ENCODE measurements at places on chromosomes 4 and X.

- no peak for DNase-seq
Measured at GRCh38 chrX:64229154-64229553, 1.3 kb downstream of the ASB12 start.

GRCh38 chr4:155758481-155759371 lies at the start of gene GUCY1B1:
Gene GUCY1B1 (plus strand): TSS chr4:155759021. CDS start chr4:155759141, 120 bp downstream.
- DNase-seq = peak; percentile 23

DNA sequence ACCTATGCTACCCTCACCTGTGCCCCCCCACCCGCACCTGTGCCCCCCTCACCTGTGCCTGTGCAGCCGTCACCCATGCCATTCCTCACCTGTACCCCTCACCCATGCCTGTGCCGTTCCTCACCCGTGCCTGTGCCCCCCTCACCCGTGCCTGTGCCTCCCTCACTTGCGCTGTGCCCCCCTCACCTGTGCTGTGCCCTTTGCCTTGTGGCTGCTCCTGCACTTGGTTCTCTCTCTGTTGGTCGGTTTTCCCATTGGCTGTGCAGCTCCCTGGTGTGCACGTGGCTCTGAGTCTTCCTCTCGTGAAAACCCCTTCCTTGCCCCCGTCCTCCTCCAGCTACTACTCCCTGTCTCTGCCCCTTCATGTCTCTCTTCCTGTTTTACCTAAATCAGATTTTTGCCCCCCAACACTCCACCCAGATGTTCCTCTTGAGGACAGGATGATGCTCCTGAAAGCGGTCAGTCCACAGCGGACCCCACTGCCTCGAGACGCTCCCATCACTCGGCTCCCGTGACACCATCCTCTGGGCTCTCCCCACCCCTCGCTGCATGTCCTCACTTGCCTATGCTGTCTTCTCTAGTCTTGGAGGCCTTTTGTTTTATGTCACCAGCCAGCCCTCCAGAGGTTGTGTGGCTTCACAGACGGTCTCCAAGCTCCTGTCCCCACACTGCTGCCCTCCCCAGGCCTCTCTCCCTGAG lies 6.8 kb downstream of the MAEA start:
- no peak for DNase-seq

- no peak for DNase-seq
Measured at GRCh38 chr4:6917461-6918271, 8.0 kb downstream of the TBC1D14 start.

DNA sequence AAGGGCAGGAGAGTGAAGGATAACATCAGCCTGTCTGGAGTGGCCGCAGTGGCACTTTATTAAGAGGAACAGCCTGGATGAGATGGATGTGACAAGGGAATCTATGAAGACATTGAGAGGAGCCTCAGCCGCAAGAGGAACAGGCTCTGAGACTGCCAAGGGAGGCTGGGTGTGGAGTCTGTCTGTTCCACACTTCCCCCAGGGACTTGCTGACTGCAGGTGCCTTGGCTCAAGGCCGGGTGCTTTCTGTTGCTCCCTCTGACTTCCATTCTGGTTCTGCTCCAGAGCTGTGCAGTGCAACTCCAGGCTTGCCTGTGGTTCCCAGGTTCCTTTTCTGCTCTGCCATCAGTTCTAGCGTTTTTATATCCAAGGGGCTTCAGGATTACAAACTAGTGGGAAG lies 54.6 kb downstream of the FRMPD3 start:
- DNase-seq = no peak

- no peak for DNase-seq
Measured at GRCh38 chr4:13852411-13852810, 224.9 kb upstream of the BOD1L1 start.

DNA sequence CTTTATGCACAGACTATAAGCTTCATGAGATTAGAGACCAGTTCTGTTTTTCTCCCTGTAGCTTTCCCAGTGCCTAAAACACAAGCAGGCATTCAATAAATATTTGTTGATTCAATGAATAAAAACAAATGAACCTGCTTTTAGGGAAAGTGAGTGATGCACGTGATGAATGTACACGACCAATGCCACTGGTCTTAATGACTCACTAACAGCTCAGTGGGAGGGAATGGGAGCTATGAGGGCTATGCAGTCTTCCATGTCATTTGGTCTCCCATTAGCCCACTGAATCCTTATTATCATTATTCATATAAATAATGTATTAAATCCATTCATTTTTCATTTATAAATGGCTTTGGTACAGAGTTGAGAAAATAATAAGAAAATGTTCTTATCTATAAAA lies 247.4 kb downstream of the FBXO8 start:
- no peak for DNase-seq

DNA sequence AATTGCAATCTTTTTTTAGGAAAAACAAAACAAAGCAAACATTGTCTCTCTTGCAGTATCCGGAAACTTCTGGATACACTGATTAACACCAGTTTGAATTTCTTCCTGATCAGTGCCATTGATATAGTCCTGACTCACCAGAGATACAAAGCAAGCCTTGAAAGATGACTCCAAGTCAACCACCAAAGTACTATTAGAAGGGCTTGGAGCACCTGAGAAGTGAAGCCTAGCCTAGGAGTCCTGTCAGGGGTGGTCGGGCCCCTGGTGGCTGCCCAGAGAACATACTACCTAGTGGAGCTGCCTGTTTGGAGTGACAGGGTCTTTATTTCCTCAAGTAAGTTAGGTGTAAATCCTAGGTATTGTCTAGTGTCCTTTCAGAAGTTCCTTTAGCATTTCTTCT lies 593.2 kb downstream of the ZNF674 start:
- DNase-seq = no peak

DNA sequence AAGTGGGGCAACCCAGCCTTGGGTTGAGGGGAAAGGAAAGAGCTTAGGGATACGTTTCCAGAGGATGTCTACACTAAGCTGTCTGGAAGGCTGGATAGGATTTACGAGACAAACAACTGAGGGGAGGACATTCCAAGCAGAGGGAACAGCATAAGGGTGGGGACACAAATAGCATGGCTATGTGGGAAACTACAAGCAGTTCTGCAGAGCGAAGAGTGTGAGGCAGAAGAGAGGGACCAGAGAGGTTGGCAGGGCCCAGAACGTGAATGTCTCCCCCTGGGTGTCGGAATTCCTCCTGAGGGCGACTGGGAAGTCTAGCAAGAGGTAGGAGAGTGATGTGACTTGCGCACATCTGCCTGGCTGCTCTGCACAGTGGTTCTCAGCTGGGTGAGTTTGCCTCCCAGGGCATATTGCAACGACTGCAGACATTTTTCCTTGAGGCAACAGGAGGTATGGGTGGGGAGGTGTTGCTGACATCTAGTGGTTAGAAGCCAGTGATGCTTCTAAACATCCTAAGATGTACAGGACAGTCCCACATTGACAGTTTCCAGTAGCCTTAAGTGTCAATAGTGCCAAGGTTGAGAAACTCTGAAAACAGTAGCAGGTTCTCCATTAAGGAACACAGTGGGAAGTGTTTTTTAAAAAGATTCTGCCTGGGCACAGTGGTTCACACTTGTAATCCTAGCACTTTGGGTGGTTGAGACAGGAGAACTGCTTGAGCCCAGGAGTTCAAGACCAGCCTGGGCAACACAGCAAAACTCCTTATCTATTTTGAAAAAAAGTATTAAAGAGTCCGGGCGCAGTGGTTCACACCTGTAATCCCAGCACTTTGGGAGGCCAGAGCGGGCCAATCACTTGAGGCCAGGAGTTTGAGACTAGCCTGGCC lies 9.2 kb downstream of the NDUFA1 start:
- no peak for DNase-seq

- DNase-seq = no peak
Measured at GRCh38 chrX:103343105-103343504, 13.1 kb downstream of the TCEAL7 start.

- DNase-seq = no peak
Measured at GRCh38 chr4:145935253-145936141, 3.1 kb downstream of the ZNF827 start.

GRCh38 chr4:107978716-107979451 lies 10.8 kb upstream of the HADH start:
- no peak for DNase-seq

- DNase-seq = no peak
Measured at GRCh38 chr4:87529187-87529586, at the start of gene SPARCL1. Gene SPARCL1 (minus strand): TSS chr4:87529376. CDS start chr4:87499574, 29,802 bp downstream.

DNA sequence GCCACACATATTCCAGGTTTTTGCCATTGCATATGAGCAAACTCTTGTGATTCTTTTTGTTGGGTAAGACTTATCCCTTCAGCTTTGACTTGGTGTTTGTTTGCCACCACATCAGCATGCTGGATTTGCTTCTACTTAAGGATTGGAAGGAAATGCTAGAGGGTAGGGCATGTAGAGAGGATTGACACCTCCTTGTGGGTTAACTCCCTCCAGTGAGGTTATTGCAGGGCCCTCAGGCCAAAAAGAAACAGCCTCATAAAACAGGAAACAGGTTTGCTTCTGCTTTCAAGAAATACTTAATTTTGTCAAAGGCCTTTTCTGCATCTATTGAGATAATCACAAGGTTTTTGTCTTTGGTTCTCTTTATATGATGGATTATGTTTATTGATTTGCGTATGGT lies 15.2 kb upstream of the INPP4B start:
- no peak for DNase-seq

DNA sequence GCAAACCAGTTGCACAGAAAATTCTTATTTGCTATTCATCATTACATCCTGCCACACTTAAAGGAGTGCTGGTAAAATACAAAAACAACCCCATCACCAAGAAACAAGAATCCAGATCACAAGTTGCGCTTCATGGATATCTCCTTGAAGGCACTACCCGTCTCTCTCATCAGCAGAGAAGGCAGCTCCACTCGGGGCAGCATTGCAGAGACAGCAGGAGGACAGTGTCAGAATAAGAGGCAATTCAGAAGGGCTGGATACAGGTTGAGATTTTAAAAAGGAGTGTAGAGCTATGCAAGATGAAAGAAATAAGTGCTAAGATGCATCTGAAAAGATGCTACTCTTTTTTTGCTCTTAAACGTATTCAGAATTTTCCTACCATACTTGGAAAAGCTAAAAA lies 71.4 kb downstream of the LDB2 start:
- no peak for DNase-seq

DNA sequence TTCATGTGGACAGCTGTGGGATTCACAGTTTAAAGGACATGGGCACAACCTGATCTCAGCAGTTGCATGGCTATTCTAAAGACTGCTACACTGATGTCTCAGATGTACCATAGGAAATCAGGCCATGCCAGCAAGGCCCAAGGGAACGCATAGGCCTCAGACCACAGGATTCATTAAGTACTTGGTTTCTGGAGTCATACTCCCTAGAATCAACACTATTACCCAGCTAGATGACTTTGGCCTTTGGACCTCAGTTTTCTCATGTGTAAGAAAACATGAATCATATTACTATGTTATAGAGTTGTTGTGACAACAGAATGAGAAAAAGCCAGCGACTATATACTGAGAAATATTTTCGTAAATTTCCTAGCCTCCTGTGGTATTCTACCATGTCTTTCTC lies 67.9 kb downstream of the NHS start:
- no peak for DNase-seq

DNA sequence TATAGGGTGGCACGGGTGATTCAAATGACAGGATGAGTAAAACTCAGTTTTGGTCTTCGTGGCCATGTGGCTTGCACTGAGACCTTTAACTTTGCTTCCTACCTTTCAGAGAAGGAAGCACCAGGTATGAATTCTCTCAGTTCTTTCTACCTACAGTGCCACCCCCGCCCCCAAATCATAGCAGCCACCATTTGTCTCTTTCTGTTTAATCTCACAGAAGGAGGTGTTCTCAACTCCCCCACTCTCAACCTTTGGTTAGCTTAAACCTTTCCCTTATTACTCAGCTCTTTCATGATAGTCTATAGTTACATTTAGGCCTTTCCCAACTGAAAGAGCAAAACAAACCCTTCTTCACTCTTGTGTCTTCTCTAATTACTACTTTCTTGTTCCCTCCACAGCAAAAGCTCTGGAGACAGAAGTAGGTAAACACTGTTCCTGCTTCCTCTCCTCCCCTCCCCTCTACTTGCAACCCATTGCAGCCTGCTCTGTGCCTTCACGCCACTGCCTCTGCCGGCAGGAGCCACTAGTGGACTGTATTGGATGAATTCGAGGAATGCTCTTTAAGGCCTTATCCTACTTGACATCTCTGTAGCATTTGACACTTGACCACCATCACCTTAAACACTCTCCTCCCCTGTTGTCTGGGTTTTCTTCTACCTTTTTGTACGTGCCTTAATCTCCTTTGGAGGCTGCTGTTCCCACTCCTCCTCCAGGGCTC lies 123.7 kb downstream of the AFF1 start:
- no peak for DNase-seq

GRCh38 chrX:6448003-6448402 lies 86.9 kb downstream of the VCX3A start:
- DNase-seq = no peak

GRCh38 chr4:14920237-14920636 lies 82.0 kb upstream of the CPEB2 start:
- no peak for DNase-seq

DNA sequence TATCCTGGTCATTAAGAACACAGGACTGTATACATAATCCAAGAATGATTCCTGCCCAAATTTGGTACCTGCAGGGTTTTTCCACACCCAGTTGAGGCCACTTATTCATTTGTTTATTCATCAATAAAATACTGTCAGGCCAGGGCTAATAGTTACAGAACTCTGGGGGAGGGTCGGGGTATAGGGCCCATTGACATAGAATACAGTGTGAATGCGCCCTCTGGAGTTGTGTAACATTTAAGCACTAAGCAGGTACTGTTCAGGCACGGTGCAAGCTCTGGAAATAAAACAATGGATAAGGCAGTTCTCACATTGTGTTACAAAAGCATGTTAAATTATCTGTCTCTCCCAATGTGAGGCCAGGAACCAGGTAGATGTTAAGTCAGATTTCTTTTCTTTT lies 30.8 kb upstream of the LRBA start:
- no peak for DNase-seq

GRCh38 chrX:12986886-12987285 lies 12.0 kb downstream of the TMSB4X start:
- no peak for DNase-seq

GRCh38 chr4:155616117-155616516 lies 50.5 kb upstream of the GUCY1A1 start:
- DNase-seq = no peak

GRCh38 chrX:19544693-19545305 lies 29.5 kb upstream of the MAP3K15 start:
- DNase-seq = no peak

DNA sequence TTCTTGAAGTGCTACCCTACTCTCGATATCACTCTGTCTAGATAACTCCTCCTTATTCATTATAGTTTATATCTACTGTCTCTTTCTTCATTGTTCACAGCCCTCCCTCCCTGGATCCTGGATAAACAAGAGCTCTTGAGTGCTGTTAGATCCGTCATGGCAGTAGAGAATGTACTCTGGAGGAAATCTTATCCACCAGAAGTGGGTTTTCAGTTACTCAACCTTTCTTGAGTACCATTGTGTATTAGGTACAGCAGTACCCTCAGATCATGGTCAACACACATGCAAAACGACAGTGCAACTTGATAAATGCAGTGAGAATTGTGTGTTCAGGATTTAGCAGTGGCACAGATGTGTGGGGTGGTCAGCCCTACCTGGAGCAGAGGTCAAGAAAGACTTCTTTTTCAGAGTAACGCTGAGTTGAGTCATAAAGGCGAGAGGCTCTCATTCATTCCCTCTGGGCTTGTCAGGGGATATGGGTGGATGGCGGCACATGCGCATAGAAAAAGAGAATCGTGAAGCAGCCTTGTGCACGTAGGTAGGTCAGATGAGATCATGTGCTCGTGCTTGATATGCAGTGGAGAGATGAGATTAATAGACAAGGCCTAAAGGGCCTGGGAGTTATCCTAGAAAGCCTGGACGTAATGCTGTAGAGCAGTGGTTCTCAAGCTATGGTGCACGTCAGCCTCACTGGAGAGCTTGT lies 89.5 kb downstream of the SNX25 start:
- DNase-seq = no peak
